Stimulated activated CD4-positive, alpha-beta T cell treated with anti-CD3 and anti-CD28 coated beads, Interleukin-12 subunit alpha, Interleukin-12 subunit beta, amount 100 ng/mL, for 48 hours (primary cell): ENCODE measurements at places on chromosomes 6 and 20.

- DNase-seq: no peak
These were observed 64.4 kb upstream of the PLEKHG1 start for GRCh38 chr6:150535151-150535804.

GRCh38 chr20:58546756-58547622 is 31.8 kb upstream of the APCDD1L start:
- no peak for DNase-seq

DNA sequence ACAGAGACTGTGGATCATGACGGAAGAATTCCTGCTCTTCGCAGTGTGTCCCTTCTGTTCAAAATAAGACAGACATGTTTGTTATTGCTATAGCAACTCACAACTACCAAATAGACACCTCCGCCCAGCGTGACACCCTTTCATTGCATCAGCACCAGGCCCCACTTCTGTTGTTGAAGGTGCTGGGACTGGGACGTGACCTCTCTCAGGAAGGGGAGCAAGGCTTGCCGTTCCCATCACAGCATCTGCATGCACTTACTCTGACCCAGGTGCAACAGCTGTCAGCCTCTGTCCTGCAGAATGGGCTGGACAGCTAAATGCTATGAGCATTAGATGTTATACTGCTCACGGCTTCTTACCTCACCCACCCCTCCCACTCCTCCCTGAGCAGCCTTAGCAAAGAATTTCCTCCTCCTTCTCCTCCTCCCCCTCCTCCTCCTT is 94.1 kb downstream of the DACT2 start:
- no peak for DNase-seq

- peak; percentile 23 for DNase-seq
These were observed 36.7 kb downstream of the MAN1A1 start for GRCh38 chr6:119312875-119313338.
